ENCODE measurements at places on chromosomes 7 and 10.
A peak's percentile ranks its signal among the peaks of the same experiment; 100 is the strongest.

DNA sequence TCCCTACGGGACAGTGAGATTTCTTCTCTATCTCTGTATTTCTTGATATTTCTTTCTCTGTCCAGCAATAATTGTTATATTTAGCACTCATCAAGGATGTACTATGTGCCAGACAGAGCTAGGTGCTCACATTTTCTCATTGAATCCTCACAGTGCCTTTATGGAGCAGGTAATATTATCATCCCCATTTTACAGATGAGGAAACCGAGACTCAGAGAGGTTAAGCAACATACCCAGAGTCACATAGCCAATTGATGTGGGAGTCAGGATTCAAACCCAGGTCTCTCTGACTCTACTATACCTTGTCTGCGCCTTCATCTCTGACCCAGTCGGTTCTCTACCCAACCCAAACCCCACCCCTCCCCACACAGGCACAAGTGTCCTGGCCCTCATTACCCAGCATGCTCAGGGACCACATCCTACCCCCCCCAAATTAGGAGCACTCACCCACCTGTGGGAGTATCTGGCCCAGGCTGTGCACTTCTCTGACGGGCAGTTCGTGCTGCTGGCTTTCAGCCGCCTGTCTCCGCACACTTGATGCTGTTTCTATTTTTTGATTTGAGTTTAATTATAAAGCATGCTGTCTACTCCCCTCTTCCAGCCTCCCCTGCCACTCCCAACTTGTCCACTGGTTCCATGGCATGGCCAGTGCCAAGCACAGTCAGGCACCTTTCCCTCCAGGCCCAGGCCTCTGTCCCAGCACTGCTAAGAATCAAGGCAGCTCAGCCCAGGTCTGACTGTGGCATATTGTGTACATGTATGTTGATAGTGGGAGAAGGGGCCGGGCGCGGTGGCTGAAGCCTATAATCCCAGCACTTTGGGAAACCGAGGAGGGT, 9.8 kb upstream of the SAMD8 start:
- DNase-seq: no peak

DNA sequence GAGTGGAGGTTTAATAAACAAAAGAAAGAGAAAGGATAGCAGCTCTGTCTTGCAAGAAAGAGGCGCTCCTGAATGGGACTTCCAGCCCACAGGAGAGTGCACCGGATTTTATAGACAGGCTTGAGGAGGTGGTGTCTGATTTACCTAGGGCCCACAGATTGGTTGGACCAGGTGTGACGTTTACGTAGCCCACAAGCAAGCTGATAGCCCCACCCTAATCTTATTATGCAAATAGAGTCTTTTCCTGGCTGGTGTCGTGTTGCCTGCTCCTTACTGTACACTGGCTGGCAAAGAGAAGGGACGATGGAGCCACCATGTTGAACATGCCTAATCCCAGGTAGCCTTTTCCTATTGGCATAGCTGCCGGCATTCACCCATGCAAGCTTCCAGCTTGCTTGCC, 319.7 kb upstream of the POM121L12 start:
- DNase-seq: no peak

- peak; percentile 5 for DNase-seq
Measured at GRCh38 chr7:128948312-128948973, 10.7 kb downstream of the IRF5 start.

DNA sequence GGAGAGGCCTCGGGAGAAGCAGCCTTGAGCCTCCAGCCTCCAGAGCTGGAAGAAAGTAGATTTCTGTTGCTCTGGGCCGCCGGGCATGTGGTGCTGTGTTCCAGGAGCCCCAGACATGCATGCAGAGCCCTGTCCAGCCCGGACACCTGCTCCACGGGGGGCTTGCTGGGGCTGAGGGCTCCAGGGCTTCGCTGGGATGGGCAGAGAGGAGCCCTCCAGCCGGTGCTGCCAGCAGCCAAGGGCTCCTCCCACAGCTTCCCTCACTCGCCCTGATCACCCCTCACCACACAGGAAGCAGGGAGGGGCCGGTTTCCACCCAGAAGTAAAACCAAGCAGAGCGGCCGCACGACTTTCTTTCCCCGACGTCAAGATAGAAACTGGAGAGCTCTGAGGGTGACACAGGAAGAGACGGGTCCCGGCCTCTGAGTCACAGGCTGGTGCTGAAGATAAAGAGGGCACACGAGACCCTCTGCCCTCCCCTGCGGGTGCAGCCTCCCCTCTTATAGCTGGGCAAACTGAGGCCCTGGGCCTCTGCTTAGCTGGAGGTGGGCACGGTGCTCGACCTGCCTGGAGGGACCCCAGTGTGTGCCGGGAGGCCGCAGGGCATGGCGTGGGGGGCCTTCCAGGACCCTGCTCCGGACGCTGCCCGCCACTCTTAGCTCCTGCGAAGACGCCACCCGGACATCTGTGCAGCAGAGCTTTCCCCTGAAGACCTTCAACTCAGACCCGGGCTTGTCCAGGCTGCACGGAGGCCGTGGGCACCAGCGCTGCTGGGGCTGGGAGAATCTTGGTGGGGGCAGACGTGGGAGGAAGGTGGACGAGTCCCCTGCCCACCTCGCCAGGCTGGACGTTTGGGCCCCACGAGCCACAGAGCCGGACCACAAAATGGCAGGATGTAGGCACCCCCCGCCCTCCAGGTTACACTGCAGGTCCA, 31.1 kb downstream of the ADAP1 start:
- DNase-seq: no peak

DNA sequence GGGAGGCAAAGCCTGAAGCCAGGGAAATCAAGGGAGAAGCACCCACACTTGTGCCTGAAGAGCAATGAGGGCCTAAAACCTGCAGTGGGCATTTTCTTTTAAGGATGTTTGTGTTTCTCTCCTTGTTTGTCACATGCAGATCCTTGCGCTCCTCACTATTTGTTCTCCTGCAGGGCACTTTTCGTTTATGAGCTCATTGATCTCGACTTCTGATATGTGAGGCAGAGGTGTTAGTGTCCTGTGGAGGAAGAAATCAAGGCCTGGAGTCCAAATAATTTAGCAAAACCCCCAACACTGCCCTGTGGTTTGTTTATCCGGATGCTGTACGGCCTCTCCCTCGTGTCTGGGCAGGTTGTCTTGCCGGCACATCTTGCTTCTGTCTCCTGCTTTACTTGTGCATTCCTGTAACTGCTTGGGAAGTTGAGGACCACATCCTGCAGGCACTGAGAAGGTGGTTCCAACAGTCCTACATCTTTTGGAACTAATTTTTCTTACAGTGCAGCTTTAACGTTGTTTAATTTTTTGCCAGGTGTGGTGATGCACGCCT, 13.7 kb downstream of the UBE3C start:
- no peak for DNase-seq

DNA sequence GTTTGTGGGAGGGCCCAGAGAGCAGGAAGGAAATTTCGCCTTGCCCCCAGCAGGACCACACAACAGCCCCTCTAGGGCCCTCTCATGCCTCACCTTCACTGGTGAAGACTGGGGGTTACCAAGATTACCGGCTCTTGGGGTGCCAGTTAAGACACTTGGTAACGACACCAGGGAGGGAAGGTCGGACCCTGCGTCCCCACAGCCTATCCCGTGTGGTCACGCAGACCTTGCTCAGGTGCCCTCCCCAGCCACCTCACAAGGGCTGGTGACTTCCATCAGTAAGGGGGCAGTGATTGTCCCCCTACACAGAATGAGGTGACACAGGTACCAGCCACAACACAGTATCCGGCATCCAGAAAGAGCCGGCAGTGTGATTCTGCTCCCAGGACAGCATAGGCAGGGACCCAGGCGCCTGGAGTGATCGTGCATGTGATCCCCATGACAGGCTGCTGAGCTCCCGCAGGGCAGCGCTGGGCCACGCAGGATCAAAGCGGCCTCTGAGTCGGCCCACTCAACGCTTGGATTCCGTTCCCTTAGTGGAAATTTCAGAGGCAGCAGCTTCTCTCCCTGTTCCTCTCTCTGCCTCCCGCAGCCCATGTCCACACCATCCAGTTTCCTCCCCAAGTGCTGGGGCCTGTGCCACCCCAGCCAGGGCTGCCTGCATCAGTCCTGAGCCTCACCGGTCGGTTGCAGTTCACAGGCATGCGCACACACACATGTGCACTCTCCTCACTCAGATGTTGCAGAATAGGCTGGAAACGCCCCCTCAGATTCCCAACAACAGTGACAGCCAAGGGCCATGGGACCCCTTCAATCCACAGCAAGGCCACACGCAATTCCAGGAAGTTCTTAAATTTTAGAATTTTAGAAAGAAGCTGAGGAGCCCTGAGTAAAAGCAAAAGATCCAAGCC, 35.8 kb downstream of the CAMK2B start:
- no peak for DNase-seq

GRCh38 chr7:226281-226895, 34.0 kb downstream of the FAM20C start:
- peak; percentile 39 for DNase-seq

All from fibroblast of the aortic adventitia (primary cell).